ENCODE measurements at places on chromosomes 1 and 21.

DNA sequence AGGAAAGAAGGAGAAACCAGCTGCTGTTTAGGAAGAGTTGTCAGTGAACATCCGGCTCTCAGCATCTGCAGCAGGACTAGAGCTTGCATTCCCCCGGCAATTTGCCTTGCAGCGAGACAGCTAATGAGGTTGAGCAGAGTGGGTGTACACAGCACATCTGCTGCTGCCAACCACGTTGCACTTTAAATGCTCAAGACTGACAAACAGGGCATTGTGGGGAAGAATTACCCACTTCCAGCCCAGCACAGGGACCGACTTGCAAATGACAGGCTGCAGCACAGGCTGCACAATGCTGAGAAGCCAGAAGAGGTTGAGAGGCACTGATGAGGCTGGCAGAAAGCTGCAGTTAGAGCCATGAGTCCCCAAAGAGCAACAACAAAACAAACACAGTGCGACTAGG, 47.5 kb upstream of the PLA2G2C start:
- no peak for DNase-seq

GRCh38 chr1:52022133-52022532, 11.5 kb downstream of the KTI12 start:
- DNase-seq = no peak

GRCh38 chr1:5747426-5748285, 244.6 kb downstream of the NPHP4 start:
- DNase-seq = no peak

- peak; percentile 35 for DNase-seq
Observed at GRCh38 chr1:166974647-166975345, 544 bp downstream of the ILDR2 start.

DNA sequence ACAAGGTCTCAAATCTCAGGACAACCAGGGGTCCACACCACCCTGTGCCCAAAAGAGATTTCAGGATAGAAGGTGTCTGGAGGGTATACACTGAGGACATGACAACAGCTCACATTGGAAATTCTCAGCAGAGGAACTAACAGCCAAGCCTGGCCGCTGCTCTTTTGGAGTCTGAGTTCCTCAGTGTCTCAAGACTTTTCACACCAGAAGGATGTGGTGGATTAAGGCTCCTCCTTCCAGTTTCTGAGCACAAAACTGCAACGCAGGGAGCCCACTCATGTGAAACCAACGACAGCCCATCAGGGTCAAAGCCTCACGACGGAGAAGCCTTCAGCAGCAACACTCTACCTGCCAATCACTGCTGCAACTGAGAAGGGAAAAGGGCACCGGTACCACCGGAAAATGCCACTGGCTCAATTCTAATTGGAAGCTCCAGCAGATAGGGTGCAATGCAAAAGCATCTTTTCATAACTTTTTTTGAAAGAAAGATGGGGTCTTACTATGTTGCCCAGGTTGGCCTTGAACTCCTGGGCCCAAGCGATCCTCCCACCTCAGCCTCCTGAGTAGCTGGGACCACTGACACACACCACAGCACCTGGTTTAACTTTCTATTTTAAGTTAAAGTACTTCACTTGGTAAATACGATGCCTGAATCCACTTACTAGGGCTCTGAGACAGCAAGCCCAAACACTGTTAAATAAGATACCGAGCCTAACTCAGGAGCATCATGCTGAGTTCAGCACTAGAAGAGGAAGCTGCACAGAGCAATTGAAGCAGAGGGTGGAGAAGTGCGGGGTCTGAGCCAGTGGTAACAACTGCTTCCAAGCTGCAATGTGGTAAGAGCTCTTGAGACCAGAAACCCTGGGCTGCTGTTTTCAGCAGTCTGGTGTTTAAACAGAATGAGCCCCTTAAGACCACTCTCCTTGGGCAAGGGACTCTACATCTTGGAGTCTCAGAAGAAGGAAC, 7.8 kb downstream of the CAPZB start:
- DNase-seq = no peak

DNA sequence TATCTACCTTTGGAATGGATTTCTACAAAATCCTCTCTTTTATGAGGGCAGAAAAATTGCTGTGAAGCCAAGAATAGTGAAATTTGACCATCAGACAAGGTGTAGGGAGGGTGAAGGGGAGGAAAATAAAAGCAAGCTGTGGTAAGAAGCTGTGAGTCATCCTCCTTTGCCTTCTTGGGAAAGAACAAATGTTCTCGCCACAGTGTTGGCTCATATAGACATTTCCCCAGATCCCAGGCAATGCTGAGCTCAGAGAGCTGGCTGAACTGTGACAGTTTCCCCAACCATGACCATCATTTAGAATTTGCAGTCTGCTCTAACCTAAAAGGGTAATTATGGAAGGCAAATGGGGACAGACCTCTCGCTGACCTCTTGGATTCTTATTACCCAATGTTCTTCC, 235.4 kb downstream of the PBX1 start:
- DNase-seq = no peak

DNA sequence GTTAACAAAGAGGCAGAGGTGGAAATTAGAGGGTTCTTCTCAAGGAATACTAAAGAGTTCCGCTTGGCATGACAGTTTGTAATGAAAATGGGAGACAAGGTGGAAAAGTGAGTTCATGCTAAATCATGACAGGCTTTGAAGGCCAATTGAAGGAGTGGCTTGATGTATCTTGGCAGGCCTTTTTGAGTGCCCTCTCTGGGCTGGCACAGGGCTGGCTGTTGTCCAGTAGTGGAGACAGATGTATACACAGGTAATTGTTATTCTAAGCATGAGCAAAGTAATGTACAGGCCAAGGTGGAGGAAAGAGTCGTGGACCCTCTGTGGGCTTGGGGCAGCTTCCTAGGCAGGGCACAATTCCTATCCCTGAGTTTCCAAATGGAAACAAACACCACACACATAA, 196.7 kb upstream of the GALNT2 start:
- DNase-seq = no peak

DNA sequence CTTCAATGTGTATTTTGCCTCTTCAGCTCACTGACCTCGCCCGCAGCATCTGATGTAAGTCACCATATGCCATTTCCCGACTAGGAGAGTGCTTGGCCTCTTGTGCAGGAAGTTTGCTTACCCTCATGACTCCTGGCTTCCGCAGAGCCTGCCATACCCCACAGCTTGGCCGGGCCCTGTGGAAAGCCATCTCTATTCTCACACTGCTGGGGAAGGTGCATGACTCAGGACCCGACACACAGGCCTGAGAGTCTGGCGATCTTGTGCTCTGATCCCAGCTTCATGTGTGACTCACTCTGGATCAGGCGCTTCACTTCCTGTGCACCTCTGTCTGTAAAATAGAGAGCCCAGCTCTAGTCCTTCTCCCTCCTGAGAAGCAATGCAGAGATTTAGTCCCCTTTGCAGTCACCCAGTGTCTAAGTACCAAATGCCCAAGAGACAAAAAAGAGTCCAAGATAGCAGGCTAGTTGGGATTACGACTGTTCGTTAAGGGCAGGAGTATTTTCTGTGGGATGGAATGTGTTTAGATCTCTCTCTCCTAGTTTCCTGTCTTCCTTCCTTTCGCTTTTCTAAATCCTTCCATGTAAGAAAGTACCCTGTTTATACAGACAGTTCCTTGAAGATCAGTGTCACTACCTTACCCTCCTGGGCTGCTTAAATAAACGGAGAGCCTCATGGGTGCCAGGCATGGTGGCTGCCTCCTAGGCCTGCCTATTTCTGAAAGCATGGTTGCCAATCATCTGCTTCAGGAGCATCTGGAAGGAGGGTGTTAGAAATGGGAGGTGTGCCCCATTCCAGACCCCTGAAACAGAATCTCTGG, 62.8 kb upstream of the KIF26B start:
- DNase-seq = no peak

DNA sequence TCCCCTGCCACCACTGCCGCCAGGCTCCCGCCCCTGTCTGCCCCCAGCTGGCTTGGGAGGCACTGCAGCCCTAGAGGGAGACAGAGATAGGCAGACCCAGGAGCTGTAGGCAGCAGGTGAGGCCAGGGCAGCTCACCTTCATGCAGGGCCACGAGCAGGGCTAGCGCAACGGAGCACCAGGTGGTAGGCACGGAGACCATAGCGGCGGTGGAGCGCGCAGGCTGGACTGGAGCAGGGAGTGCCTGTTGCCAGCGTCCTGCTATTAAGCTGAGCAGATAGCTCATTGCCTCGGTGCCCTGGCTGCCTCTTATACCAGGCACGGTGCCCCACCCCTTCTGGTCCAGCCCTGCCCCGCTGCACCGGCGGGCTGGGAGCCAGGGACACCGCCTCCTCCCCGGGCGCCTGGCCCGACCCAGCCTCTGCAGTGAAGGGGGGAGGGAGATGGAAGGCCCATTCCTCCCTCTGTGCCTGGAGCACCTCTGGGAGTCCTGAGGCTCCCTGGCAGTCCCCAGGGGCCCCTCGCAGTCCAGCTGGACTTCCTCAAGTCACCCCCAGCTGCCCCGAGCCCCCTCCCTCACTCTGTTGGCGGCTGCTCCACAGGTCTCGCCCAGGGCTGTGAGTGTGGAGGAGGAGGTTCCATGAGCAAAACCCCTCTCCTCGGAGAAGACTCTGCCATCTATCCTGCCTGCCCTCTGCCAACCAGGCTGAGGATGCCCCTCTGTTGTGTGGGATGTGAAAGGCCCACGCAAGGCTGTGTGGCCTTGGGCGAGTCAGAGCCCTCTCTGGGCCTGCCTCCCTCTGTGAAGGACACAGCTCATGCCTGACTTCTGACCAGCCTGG, at the start of gene EDN2:
Gene EDN2, minus strand, starts transcription at position 282 of the 840 bp plus-strand sequence. Its CDS starts 82 bp downstream, at position 200.
- no peak for DNase-seq

DNA sequence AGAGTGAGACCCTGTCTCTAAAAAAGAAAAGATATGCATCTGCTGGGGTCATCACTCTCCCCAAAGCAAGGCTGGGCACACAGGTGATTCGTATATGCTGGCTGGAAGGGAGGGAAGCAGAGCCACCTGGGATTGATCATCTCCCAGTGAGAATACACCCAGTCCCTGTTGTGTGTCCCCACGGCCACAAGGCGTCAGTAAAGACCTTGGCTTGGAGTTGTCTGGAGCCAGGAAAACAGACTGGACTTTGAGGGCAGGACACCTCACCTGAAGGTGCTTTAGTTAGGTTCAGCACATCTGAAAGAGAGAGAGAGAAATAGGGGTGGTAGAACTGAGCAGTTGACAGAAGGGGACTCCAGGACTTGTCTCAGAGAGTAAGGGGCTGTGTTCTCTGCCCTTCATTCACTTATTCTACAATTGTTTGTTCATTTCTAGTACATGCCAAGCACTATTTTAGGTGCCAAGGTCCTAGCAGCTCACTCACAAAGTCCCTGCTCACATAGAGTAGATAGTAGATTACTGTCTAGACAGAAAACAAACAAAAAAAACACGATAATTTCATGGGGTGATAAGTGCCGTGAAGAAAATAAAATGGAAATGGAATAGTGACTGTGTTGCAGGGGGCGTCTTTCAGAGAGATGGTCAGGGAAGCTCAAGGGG, 13.5 kb downstream of the CITED4 start:
- DNase-seq = no peak

DNA sequence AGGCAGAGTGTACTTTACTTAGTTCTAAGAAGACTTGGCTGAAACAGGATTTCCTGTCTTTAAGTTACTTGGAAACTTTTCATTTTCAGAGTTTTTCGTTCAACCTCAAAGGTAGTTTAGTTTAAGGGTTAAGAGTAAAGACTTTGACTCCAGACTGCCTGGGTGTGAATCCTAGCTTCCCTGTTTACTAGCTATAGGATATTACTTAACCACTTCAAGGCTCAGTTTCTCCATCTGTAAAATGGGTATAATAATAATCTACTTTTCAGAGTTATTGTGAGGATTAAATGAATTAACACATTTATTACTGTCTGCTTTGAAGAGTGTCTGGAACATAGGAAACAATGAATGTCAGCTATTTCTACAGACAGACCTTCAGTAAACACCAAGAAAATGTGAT, 30.0 kb downstream of the ZNHIT6 start:
- DNase-seq = no peak

DNA sequence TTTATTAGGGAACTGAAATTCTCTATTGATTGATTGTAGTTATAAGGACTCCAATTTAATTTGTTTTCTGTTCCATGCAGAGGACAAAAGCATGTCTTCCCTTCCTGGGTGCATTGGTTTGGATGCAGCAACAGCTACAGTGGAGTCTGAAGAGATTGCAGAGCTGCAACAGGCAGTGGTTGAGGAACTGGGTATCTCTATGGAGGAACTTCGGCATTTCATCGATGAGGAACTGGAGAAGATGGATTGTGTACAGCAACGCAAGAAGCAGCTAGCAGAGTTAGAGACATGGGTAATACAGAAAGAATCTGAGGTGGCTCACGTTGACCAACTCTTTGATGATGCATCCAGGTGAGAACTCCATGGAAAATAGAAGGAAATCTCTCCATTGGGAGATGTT, 1.5 kb downstream of the SETDB1 start:
- no peak for DNase-seq

DNA sequence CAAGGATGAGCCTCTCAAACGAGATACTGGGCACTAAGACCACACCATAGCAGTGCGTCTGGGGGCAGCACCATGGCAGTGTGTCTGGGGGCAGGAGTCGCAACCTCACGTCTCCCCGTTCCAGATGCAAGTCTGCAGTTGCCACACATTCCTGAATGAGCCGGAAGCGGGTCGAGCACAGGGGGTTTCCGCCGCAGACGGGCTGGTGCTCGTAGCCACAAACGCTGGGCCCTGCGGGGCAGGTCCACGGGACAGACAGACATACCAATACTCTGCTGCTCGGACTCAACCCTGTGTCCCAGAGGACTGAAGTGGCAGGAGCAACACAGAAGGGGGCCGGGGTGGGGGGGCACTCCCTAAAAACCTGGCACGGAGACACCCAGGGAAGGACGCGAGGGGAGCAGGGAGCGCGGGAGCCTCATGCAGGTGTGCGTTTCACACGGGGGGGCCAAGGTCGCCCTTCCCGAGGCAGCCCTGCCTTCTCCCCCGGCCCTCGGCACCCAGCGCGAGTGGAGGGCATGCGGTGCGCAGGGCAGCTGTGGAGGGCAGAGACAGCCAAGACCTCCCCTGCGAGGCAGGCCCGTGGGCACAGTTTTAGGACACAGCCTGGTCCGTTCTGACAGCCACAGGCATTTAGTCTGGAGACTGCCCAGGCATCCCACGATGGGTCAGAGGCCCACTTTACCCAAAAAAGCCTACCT, 24.5 kb downstream of the PTTG1IP start:
- DNase-seq = no peak

DNA sequence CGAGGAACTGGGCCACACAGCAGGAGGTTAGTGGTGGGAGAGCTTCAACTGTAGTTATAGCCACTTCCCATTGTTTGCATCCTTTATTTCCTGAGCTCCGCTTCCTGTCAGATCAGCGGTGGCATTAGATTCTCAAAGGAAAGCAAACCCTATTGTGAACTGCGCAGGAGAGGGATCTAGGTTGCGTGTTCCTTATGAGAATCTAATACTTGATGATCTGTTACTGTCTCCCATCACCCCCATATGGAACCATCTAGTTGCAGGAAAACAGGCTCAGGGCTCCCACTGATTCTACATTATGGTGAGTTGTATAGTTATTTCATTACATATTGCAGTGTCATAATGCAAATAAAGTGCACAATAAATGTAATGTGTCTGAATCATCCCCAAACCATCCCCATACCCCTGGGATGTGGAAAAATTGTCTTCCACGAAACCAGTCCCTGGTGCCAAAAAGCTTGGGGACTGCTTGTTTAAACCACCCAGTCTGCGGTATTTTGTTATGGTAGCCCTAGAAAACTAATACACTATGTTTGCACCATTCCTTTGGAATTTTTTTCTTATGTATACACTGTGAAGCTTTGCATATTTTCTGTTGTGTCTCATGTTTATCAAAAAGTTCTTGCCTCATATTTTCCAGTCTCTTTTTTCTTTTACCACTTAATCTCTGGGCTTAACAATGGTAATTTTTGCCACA, 136.6 kb upstream of the IVNS1ABP start:
- no peak for DNase-seq

GRCh38 chr1:20282533-20282932, 8.1 kb upstream of the VWA5B1 start:
- DNase-seq = no peak

GRCh38 chr1:37515185-37516034, 844 bp upstream of the MEAF6 start:
- DNase-seq = no peak

Data from stimulated activated CD4-positive, alpha-beta T cell treated with anti-CD3 and anti-CD28 coated beads, Interleukin-4, amount 100 ng/mL, for 48 hours (primary cell).